ENCODE measurements at places on chromosomes 1 and 21. TPM values are rescaled to one million over a fixed set of nuclear protein-coding genes. Genes with fewer than 3 reads are reported as not detected.

- H3K27me3 ChIP-seq, result no peaks in the 10 kb centered on the region
- peak overlapping the region; percentile 45 for H3K27ac ChIP-seq
- peaks cover 24% of the 10 kb centered on the region for H3K4me1 ChIP-seq
These were observed 740 bp downstream of the ZNF691 start for GRCh38 chr1:42847111-42847595.

GRCh38 chr1:214146523-214146922 lies 134.4 kb upstream of the SMYD2 start:
- H3K36me3 ChIP-seq, result no peaks in the 10 kb centered on the region
- H3K27me3 ChIP-seq, result peaks cover 6% of the 10 kb centered on the region
- no peak overlapping the region for H3K4me3 ChIP-seq
- peaks cover 9% of the 10 kb centered on the region for H3K4me1 ChIP-seq
- H3K27ac ChIP-seq, result no peak overlapping the region

The PLA2G2C gene
- not detected for total RNA-seq

DNA sequence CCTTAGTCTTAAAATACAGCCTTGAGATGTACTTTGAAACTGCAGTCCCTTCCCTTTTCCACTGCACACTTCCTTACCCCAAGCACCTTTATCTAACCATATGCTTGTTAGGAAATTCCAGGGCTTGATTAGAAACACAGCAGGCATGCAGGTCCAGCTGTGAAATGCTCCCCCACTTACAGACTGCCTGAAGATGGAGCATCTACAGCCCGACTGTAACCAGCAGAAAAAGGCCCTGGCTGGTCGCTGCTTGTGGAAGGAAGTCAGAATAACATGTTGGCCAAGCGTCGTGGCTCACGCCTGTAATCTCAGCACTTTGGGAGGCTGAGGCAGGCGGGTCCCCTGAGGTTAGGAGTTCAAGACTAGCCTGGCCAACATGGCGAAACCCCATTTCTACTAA lies 37.2 kb downstream of the VN1R5 start:
- DNase-seq, result no peak
- H3K27me3 ChIP-seq, result no peaks in the 10 kb centered on the region
- H3K4me1 ChIP-seq, result no peaks in the 10 kb centered on the region
- no peak overlapping the region for H3K4me3 ChIP-seq
- H3K36me3 ChIP-seq, result peaks cover 7% of the 10 kb centered on the region
- no peak overlapping the region for H3K27ac ChIP-seq

The RHBDL2 gene
- total RNA-seq, result 0.80 TPM

- H3K36me3 ChIP-seq, result no peaks in the 10 kb centered on the region
- no peaks in the 10 kb centered on the region for H3K27me3 ChIP-seq
- H3K4me3 ChIP-seq, result no peak overlapping the region
These were observed 8.5 kb downstream of the CYP4B1 start for GRCh38 chr1:46807046-46807972.

The RAB42 gene
- 2.7 TPM for total RNA-seq

- DNase-seq, result no peak
- no peak overlapping the region for H3K4me3 ChIP-seq
- no peaks in the 10 kb centered on the region for H3K27me3 ChIP-seq
- no peak overlapping the region for H3K27ac ChIP-seq
- H3K4me1 ChIP-seq, result no peaks in the 10 kb centered on the region
These were observed 40.2 kb downstream of the EXO1 start for GRCh38 chr1:241888232-241888631.

The CHD5 gene
- total RNA-seq, result 3.0 TPM

The SAMD11 gene
- 50.5 TPM for total RNA-seq

GRCh38 chr21:29763674-29764073 lies 176.1 kb downstream of the GRIK1 start:
- no peaks in the 10 kb centered on the region for H3K4me1 ChIP-seq
- DNase-seq, result no peak
- no peak overlapping the region for H3K27ac ChIP-seq
- H3K36me3 ChIP-seq, result no peaks in the 10 kb centered on the region
- H3K27me3 ChIP-seq, result peaks cover 10% of the 10 kb centered on the region

DNA sequence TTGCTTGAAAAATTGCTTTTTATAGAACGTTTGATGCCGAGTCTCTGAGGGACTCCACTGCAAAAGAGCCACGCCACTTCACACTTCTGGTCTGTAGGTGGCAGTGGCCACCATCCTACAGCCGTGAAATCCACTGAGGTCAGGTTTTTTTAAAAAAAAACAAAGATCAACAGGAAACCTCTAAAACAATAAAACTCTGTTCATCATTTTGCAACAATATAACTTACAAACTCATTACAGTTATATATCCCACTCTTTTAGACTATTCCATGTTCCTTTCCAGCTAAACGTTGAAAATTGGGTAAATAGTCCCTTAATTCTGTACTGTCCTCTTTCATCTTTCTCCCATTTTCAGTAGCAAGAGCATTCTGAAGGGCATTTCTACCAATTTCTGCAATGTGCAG lies 64.6 kb upstream of the FMN2 start:
- DNase-seq, result no peak
- no peak overlapping the region for H3K27ac ChIP-seq

GRCh38 chr1:88247666-88248065 lies 436.4 kb upstream of the PKN2 start:
- no peak for DNase-seq
- no peaks in the 10 kb centered on the region for H3K4me1 ChIP-seq
- H3K4me3 ChIP-seq, result no peak overlapping the region
- H3K27ac ChIP-seq, result no peak overlapping the region
- no peaks in the 10 kb centered on the region for H3K27me3 ChIP-seq

The RHOU gene
- total RNA-seq, result 81.1 TPM

The SMIM11 gene
- total RNA-seq, result 14.1 TPM

GRCh38 chr1:204152310-204153044 lies 633 bp upstream of the ETNK2 start:
- DNase-seq, result no peak
- H3K4me1 ChIP-seq, result peaks cover 6% of the 10 kb centered on the region
- no peaks in the 10 kb centered on the region for H3K36me3 ChIP-seq
- H3K27me3 ChIP-seq, result peaks cover 14% of the 10 kb centered on the region
- no peak overlapping the region for H3K27ac ChIP-seq

DNA sequence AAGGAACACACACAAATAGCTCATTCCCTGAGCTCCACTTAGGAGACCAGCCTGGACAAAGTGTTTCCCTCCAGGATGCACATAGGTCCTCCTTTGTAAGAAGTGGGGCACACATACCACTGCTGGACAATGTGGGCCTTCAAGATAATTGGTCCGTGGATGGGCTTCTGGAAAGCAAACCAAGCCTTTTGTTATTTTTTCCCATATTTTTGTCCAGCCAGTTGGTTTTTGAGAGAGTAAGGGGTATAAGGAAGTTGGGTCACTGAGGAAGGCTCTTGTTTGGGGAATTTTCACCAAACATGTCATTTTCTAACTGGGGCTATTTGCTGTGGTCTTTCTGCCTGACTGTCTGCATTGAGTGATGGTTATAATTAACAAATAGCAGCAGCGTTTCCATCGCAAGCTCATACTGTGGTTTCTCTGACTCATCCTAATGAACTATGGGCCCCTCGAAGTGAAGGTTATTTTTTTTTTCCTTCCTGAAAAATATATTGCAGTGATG lies 306.3 kb upstream of the DUSP10 start:
- peaks cover 7% of the 10 kb centered on the region for H3K27me3 ChIP-seq
- no peak for DNase-seq
- no peak overlapping the region for H3K4me3 ChIP-seq
- peak overlapping the region; percentile 25 for H3K27ac ChIP-seq

GRCh38 chr21:40254540-40255465 lies 387.6 kb downstream of the PCP4 start:
- no peak for DNase-seq
- no peaks in the 10 kb centered on the region for H3K4me1 ChIP-seq
- no peak overlapping the region for H3K4me3 ChIP-seq
- peaks cover 3% of the 10 kb centered on the region for H3K27me3 ChIP-seq
- no peaks in the 10 kb centered on the region for H3K36me3 ChIP-seq

DNA sequence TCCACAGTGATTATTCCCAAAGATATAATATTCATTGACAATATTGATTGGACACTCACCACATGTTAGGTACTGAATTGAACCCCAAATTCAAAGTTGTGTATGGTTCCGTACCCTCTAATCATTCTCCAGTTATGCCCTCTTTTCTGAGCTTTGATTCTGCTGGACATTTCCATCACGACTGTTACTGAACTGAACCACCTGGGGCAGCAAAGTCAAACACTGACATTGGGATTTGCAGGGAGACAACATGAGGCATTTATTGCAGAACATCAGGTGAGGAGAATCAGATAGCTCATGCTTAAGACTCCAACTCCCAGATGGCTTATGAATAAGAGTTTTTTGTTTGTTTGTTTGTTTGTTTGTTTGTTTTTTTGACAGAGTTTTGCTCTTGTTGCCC lies 420.9 kb downstream of the DISC1 start:
- peaks cover 14% of the 10 kb centered on the region for H3K4me1 ChIP-seq
- H3K27ac ChIP-seq, result no peak overlapping the region
- peaks cover 4% of the 10 kb centered on the region for H3K36me3 ChIP-seq
- no peak for DNase-seq
- peaks cover 24% of the 10 kb centered on the region for H3K27me3 ChIP-seq
- no peak overlapping the region for H3K4me3 ChIP-seq

DNA sequence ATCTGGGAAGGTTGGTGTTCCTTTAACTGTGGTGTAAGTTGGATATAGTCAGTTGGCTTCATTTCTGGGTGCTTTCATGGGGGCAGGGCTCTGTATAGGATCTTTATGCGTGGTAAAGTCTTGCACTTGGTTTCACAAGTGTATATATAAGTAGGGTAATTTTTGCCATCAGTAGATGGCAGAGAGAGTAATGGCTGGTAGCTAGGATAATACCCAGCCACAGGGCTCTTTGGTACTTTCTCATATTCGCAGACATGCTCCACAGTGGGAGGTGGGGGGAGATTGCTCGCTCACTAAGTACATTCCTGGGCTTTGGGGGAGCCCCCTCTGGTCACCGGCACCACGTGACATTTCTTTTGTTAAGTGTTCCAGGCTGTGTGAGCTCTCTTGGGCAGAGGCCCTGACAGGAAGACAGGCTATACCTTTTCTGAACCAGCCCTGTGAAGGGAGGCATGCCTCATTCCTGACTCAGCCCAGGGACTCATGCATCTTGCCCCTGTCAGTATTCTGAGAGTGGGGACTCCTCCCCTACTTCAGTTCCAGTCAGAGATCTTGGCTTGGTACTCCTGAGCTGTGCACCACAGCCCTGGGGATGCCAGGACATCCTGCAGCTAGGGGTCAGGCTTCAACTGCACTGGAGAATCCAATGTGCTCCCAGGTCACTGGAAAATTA lies 37.6 kb downstream of the FCRL2 start:
- no peak overlapping the region for H3K4me3 ChIP-seq
- DNase-seq, result no peak
- H3K27ac ChIP-seq, result no peak overlapping the region
- no peaks in the 10 kb centered on the region for H3K4me1 ChIP-seq
- H3K27me3 ChIP-seq, result no peaks in the 10 kb centered on the region
- no peaks in the 10 kb centered on the region for H3K36me3 ChIP-seq

Data from type B pancreatic cell (in vitro differentiated cells).